Mucosa of gallbladder (tissue), 1 donor: ENCODE measurements at places on chromosomes 1 and 21. TPM values are rescaled to one million over a fixed set of nuclear protein-coding genes. Genes with fewer than 3 reads are reported as not detected.

Gene OR2T29
- not detected for total RNA-seq

GRCh38 chr1:80248886-80249285 lies 1242.4 kb upstream of the ADGRL4 start:
- DNase-seq = no peak

Gene ELAPOR1
- 127 TPM for total RNA-seq

Gene TSACC
- total RNA-seq = not detected

DNA sequence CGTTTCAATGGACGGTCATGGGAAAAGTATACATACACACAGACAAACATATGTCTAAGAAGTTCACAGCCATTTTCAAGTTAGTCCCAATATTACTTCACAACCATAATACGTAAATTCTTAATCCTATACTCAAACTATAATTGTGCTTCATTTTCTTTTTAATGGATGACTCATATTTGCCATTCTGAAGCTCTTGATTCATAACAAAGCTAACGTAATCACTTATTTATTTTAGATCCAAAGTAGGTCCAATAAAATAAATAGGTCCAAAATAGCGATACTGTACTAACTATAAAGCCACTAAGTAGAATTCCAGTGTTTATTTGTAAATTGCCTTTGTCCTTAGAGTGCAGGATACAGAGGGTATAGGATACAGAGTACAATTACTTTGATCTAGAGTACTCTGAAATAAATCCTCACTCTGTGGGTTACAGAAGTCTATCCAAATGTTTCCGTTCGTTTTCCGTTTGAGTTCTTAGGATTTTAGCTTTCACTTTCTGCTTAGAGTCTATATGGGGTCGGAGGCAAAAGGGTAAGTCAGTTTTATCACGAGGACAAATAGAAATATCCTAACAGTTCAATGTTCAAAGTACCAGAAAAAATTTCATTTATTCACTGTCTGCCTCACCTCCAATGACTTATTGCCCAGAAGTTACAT lies 8.8 kb upstream of the C1orf115 start:
- no peak for DNase-seq

GRCh38 chr1:197808880-197809279 lies 33.6 kb upstream of the DENND1B start:
- DNase-seq = no peak

Gene SMPDL3B
- 7.0 TPM for total RNA-seq
